CD8-positive, alpha-beta memory T cell (primary cell): ENCODE measurements at places on chromosomes 2 and 18. TPM values are rescaled to one million over a fixed set of nuclear protein-coding genes. Genes with fewer than 3 reads are reported as not detected.

DNA sequence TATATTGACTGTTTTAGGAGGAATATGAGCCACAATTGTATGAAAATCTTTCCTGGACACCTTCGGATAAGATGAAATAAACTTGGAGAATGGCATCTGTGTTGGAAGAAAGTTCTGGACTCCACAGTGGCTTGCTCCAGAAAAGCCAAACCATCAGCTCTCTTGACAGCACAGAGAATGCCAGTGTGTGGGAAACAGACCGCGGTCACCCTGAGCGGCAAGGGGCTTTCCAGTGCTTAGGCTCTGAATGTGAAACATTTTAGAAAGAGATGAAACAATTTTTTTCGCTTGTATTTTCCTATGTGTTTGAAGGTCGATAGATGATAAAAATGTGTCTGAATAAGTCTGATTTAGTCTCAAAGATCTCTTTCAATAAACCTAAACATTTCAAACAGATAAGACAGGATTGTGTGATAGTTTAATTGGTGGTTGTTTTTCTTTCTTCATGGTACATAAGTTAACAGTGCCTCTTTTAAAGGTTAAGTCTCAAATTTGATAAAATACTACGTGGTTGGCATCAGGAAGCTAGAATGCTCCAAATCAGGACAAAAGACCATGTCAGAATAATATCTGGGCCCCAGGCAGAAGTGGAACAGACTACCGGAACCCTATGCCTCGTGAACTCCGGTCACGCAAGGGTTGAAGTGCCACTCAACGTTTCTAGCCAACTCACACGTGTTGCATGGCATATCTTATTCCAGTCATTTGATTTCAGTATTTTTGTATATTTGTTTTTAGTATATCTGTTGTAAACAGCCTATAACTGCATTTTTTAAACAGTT, 28.9 kb downstream of the PTGR3 start:
- no peak for DNase-seq

The PLCD4 gene
- total RNA-seq = 0.16 TPM

DNA sequence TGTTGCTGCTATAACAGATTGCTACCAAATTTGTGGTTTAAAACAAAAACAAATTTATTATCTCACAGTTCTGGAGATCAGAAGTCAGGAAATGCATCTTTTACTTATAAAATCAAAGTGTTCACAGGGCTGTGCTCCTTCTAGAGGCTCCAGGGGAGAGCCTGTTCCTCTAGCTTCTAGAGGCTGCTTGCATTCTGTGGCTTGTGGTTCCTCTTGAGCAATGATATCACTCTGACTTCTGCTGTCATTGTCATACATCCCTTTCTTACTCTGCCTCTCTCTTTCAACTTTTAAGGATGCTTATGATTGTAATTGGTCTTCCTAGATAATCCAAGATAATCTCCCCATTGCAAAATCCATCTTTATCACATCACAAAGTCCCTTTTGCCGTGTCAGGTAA, 6.1 kb upstream of the DCC start:
- DNase-seq = no peak

The BCL11A gene
- total RNA-seq = 0.07 TPM

DNA sequence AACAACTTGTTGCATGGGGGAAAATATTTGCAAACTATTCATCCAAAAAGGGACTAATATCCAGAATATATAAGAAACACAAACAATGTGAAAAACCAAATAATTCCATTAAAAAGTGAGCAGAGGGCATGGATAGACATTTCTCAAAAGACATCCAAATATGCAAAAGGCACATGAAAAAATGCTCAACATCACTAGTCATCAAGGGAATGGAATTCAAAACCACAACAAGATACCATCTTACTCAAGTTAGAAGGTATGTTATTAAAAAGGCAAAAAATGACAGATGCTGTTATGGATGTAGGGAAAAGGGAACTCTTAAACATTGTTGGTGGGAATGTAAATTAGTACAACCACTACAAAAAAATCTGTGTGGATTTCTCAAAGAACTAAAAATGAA, 396.5 kb downstream of the CCDC85A start:
- no peak for DNase-seq

DNA sequence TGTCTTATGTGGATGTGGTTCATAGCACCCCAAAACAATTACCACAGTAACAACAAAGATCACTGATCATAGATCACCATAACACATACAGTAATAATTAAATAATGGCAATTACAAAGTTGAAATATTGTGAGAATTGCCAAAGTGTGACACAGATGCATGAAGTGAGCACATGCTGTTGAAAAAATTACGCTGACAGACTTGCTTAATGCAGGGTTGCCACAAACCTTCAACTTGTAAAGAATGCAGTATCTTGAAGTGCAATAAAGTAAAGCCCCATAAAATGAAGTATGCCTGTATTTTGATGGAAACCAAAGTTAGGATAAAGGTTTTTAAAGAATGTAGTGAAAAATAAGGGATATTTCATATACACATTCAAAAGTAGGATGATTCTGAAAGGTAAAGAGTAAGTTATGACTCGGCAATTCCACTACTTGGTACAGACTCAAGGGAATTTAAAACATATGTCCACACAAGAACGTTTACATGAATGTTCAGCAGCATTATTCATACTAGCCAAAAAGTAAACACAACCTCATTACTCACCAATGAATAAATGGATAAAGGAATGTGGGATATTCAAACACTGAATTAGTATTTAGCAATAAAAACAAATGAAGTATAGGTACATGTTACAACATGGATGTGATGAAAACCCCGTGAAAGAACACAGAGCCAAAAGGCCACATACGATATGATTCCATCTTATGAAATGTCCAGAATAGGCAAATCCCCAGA, 61.6 kb downstream of the SCN9A start:
- DNase-seq = no peak

The SPATS2L gene
- total RNA-seq = 22.2 TPM

GRCh38 chr2:21820271-21820670, 696.5 kb downstream of the TDRD15 start:
- DNase-seq = no peak

- no peak for DNase-seq
These were observed 222.6 kb downstream of the ANAPC1 start for GRCh38 chr2:111661286-111661940.

The FOXI3 gene
- not detected for total RNA-seq

The GRHL1 gene
- total RNA-seq = 0.88 TPM

DNA sequence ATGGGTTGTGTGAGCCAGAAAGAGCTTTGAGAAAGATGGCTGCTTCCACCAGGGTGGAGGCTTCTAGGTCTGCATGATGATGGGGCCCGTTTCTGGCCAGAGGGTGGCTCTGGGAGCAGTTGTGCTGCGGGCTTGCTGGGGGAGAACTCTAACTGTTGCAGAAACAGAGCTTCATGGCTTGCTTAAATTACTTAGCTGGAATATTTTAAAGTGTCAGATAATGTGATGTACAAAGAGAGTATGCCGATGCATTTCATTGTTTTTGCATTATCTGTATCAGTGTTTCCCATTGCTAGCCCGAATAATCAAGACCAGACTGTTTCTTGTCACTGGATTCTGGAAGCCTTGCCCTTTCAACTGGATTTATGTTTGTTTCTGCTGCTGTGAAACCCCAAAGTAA, 6.3 kb upstream of the DRC1 start:
- DNase-seq = no peak

GRCh38 chr2:205636549-205637319, 45.6 kb upstream of the NRP2 start:
- DNase-seq = no peak

The GPAT2 gene
- 36.2 TPM for total RNA-seq

DNA sequence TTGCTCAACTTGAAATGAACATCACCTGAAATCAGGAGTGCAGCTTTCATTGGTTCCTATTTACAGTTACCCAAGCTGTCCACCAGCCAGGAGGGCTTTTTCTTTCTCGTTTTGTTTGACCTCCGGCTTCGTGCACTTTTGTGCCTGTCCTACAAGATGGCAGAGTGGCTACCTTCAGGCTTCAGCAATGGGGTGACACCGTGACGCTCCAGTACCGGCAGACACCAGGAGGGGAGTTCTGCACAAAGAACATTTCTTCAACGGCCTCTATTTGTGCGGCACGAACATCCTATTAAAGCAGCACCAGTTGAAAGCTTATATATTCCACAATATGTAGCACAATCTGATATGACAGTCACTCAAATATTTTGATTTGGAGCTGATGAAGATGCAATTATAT, 18.3 kb downstream of the RNASEH1 start:
- no peak for DNase-seq

The MC5R gene
- not detected for total RNA-seq

DNA sequence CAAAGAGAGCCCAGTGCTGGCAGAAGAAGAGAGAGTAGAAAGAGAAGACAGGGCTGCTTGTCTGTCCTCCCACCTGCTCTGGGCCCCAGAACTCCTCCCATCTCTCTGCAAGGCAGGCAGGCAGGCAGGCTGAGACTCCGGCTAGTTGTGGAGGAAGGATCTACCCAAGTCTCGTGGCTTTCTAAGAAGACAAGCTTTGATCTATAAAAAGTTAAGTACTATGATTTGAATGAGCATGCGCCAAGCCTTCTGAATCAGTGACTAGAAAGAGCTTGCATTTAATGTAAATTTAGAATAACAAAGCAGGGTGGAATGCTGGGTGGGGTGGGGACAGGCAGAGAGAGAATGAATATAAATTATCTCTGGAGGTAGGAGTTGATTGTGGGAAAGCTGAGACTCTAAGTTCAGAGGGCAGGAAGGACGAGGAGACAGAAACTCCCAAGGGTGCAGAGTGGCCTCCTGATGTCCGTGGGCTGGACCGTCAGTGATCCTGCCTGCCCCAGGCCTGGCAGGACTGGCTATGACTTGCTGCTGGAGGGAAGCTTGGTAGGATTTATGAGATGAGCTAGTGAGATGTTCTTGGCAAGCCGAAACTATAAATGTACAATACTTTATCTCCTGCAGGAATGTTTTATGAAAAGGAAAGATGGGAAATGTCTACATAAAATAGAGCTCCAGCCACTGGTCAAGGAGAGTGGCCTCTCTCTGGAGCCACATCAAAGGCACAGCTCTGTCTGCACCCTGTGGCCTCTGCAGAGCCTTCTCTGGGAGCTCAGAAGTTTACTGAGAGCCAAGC, 447.5 kb downstream of the TNS1 start:
- DNase-seq = no peak

The SCTR gene
- not detected for total RNA-seq

- no peak for DNase-seq
These were observed 49.3 kb downstream of the FN1 start for GRCh38 chr2:215386566-215386965.

DNA sequence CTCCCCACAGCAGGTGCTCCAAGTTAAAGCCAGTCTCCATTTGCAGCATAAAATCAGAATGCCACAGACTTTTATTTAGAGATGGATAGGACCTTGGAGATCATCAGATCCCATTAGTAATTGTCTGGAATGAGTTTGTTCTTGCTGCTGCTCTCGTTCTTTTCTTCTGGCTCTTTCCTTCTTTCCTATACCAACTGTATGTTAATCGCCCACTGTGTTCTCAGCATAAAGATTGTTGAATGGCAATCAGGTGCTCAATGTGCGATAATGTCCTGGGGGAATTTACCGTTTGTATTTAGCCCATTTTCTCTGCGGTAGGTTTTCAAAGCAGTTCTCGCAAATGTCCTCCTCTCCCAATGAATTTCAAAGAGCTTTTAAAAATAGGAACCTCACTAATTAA, 3.3 kb downstream of the GPR39 start:
- DNase-seq = no peak

DNA sequence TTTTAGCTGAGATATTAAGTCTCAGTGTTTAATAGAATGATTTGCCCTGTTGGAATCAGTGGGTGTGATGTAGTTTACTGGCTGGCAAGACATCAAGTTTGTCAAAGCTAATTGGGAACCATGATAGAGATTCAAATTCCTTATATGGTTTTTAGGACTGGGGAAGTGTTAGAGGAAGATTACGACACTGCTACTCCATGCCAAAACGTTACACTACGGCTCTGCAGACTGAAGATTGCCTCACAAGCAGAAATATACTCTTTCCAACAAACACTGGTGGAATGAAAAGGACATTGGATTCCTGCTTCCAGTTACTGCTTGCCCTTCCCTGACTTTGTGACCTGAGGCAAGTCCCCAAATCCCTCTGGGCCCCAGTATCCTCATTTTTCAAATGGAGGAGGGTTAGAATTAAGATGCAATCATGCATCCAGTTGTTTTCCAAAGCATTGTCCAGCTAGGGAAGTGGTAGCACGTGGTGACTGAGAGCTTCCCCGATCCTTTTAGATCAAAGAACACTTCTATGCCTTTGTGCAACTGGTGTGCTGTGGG, 147.6 kb downstream of the CDC42EP3 start:
- no peak for DNase-seq

The KCNE4 gene
- not detected for total RNA-seq

DNA sequence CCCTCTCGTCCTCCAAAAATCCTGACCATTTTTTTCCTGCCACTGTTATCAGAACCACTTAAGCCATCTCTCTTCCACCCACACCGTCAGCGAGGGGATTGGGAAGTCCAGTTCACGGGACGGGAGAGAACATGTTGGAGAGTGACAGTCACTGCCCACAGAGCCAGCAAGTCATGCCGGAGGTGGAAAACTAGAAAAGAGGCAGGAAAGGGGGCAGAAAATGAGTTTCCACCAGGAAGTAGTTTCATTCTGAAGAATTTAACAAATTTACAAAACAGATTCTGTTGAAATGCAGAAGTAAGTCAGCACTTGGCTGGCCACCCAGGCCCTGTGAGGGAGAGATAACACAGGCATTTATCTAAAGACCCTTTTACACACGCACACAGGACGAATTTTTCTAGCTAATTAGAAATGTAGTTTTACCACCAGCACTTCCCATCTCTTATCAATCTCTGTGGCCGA, 431.3 kb downstream of the TSN start:
- no peak for DNase-seq

GRCh38 chr2:24152413-24153197, 22.2 kb upstream of the FAM228A start:
- no peak for DNase-seq

The SPATA3 gene
- total RNA-seq = not detected

DNA sequence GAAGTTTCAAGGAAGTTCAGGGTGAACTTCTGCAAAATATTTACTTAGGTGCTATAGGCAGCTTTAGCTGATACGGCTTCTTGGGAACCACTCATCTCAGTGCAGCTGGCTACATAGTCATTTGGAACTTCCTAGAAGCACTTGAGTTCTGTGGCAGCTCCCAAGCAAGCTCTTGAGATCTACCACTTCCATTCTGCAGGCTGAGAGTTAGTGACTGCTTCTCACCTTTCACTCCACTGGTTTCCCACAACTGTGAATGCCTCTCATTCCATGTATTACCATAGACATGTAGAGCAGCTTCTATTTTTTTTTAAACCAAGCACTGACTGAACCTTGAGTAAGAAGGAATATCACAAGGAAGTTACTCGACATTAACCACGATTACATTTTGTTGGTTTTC, 994.1 kb upstream of the ACVR2A start:
- no peak for DNase-seq

DNA sequence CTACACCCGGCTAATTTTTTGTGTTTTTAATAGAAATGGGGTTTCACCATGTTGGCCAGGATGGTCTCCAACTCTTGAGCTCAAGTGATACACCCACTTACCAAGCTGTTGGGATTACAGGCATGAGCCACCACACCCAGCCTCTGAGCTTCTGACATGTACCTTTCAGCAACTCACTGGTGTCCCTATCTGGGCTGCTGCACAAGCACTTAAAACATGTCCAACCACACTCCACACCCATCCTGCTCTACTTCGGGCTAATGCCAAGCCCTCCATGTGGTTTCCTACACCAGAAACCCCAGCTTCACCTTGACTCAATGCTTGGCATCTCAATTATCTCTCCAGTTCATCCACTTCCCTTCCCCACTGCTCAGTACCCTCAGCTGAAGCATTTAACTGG, 22.4 kb upstream of the ARMC9 start:
- DNase-seq = no peak

The GPR75 gene
- total RNA-seq = 2.1 TPM
